ENCODE measurements at places on chromosomes 2 and 18.
A peak's percentile ranks its signal among the peaks of the same experiment; 100 is the strongest.

GRCh38 chr2:21096458-21096857 lies 27.3 kb upstream of the TDRD15 start:
- no peak for DNase-seq

GRCh38 chr2:149346272-149346671 lies 15.9 kb downstream of the LYPD6 start:
- DNase-seq, result no peak

DNA sequence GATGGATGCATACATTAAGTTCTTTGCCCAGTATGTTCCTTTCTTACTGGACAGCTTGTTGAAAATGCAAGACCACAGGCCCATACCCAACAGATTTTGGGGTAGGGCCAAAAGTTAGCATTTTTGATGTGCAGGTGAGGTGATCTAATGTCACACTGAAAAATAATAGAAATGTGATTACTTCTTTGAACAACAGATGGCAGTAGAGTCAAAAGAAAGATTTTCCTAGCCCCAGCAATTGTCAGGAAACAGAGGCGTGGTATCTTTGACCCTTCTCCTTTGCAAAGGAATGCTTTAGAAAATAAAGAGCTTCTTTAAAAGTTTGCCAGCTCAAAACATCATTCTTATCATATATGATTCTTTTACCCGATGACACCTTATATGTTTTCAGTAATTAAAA lies 343.6 kb upstream of the SYT4 start:
- no peak for DNase-seq

DNA sequence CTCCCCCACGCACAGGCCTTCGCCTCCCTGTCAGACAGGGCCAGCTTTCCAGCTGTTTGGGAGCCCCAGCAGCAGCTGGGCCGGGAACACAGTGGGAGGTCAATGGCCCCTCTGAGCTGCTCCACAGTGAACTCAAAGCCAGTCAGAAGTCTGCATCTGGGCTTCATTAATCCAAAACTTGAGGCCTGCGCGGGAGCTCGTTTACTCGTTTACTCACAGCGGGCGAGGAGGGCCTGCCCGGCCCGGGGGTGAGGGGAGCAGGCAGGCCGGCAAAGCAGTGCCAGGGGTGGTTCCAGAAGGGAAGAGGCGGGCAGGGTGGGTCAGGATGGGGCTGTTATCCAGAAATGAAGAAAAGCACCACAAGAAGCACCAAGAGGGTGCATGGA lies 36.8 kb upstream of the SEMA4C start:
- DNase-seq, result no peak

GRCh38 chr2:159684796-159685195 lies 27.5 kb upstream of the MARCHF7 start:
- no peak for DNase-seq

DNA sequence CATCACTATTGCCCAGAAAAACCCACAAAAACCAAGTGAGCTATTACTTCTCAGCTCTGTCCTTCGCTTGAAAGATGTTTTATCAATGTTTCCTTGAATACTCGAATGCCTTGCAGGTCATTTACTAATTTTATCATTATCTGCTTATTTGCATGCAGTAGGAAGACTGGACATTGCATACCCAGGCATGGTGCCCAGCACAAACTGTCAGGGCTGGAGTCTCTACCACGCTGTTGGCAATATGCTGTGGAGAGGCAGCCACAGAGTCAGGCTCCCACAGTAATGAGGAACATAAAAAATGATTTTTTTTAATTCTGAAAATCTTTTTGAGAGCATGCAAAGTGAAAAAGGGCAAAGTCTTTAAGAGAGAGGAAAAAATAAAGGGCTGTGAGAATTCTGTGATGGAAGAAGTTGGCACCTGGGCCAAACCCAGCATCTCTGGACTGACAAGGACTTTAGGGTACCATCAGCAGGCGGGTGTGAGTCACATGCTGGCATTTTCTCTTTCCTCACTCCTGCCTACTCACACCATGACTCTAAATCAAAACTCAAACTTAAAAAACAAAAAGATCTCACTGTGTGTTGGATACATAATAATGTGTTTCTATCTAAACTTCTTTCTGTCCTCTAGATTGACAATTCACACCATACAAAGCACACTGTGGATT lies 709.8 kb upstream of the FANCL start:
- DNase-seq, result no peak

- DNase-seq, result no peak
Observed at GRCh38 chr18:361941-362310, 94.1 kb upstream of the THOC1 start.

- no peak for DNase-seq
Observed at GRCh38 chr2:101415220-101415619, 27.9 kb upstream of the CREG2 start.

DNA sequence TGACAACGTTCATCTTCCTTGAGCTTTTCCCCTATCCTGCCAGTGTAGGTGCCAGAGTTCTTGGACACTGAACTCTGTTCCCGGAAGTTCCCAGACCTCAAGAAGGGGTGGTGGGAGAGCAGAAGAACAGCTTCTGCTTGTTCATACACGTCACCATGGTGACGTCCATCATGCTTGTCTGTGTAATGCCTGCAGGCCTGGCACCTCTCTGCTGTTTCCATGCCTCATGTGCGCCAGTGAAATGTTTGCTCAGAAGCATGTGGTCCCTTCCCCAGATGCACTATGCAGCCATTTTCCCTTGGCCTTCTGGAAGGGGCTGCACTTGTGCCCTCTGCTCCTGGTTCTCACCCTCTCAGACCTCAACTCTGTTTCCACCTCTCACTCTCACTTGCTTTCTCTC lies 210.8 kb upstream of the NABP1 start:
- DNase-seq, result no peak

DNA sequence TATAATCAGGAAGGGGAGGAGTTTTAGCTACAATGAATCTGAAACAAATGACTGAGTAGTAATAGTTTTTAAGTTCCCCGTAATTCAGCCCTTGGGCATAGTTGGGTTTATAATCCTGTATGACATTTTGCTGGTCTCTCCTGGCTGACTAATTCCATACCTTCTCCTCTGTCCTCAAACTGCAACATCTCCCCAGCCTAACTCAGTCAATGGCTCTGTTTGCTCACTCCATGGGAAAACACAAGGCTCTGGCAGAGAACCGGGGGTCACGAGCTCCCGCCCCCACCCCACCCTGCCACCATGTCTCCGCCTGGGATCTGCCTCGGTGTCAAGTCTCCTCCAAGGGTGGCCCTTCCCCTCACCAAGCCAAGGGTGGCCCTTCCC lies 168.6 kb downstream of the HDAC4 start:
- no peak for DNase-seq

DNA sequence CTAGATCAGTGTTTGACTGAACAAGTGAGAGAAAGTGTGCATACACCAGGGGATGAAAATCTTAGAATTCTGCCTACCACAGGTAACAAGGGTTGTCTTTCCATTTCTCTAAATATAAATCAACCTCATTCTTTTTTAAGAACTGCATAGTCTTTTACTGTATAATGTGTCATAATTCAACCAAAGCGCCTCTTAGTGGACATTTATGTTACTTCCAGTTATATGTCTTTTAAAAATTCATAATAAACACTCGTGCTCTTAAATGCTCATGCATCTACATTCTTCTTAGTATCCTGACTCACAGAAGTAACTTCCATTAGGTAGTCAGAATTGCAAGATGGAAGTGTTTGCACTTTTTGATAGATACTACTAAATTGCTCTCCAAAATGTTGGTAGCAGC lies 76.2 kb downstream of the CHRNA1 start:
- DNase-seq, result peak; percentile 45

- no peak for DNase-seq
Observed at GRCh38 chr18:48675912-48676311, 137.1 kb downstream of the CTIF start.

GRCh38 chr18:50571606-50572005 lies 11.7 kb downstream of the MAPK4 start:
- DNase-seq, result no peak

DNA sequence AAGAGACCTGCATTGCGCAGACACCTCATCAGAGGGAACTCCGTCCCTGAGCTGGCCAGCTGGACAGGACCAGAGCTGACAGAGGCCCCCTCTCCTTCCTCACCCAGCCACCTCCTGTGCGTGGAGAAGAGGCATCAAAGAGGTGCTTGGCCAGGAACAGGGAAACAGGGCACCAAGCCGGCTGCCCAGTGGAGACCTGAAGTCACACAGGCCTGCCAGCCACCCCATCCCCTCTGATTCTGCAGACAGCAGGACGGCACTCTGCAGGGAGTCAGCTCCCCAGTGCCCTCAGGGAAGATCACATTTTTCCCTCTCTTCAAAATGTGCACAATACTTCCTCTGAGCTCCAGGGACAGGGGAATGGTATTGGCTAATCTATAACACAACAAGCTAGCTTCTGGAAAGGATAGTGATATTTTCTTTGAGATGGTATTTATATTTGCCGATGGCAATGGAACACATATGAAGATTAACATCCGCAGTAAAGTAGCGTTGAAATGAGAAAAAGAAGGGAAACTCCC lies 30.5 kb downstream of the SLC1A4 start:
- DNase-seq, result no peak

GRCh38 chr2:26723991-26724750 lies 31.6 kb downstream of the KCNK3 start:
- no peak for DNase-seq

DNA sequence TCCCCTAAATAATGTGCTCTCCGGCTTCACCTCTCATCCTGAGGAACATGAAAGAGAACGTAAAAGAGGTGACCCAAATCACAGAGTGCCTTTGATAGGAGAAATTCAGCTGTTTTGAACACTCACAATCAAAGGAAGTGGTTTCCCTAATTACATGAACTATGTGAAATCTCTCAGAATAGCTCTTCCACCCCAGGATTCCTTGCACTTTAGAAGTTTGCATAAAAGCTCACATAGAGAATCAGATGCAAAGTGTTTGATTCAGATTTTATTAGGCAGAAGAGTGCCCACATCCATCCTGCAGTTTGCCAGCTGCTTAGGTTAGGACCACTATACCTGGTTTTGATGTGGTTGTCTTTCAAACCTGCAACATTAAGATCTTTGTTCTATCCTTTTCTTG lies 61.0 kb downstream of the MAP3K20 start:
- DNase-seq, result no peak

DNA sequence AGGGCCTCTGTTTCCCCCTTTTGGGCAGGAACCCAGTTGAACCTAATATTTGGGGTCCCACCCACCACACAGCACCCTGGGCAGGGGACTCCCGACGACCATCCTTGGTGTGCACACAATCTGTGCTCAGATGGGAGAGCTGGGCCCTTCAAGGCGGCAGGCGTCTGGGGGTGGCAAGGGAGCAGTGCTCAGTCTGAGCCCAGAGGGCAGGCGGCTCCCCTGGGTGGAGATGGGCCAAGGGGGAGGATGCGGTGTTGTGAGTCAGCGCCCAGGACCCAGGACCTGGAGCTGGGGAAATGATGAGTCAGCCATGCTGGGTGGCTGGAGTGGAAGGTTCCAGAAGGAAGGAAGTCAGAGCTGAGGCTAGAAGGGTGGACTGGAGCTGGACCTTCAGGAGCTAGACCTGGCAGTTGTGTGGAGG lies 3.8 kb downstream of the PROM2 start:
- DNase-seq, result no peak

GRCh38 chr2:119857742-119858141 lies 98.0 kb downstream of the PTPN4 start:
- DNase-seq, result no peak

- peak; percentile 58 for DNase-seq
Observed at GRCh38 chr2:197168705-197169104, 141.9 kb downstream of the ANKRD44 start.

DNA sequence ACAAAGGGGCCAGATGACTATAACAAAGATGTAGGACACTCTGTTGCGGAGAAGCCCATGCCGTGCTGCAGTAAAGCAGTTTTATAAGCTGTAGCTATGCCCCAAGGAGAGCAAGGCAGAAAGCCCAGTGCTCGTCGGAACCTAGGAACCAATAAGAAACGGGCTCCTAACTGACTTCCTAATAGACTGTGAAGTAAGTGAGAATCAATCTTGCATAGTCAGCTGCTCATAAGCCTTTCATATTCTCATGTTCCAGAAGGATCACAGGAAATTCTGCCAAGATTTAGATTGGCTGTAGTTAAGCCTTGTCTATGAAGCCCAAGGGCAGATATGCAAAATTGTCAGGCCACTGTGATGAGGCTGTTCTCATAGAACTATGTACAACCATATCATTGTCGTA lies 98.4 kb downstream of the RTTN start:
- no peak for DNase-seq

DNA sequence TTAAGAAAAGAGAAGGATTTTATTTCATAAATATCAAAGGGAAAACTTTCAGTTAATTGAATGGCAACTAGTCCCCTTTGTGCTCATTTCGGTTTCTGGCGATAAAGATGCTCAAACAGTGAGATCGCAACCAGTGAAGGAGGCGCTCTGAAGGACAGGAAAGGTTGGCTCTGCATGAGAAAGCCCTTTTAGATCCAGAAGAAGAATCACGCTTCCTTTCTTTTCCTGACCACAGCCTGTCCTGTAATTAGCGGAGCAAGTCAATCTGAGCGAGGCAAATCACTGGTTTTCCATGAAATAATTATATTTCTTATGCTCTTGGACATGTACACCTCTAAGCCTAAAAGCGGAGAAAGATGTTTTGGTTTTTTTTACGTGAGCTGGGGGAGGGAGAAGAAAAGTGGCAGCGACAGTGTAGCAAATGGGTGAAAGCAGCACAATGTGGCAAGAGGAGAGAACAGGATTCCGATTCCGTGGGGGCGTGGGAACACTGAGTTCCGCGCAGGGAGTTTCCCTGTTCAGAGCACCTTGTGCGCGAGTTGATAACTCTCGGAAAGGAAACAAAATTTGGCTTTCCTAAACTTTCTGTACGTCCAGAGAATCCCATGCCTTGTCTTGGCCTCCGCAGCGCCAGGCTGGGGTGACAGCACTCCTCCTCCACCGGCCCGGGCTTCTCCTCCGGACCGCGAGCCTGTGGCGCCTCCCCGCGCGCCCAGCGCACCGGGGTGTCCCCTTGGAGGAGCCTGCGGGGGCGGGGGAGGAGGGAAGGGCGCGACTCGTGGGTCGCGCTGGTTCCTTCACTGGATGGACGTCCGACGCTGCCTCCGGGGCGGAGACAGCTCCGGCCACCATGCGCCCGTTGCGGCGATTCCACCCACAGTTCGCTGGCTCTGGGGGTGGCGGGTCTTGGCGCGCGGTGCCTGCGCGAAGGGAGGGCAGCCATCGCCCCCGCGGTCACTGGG lies 620 bp upstream of the SLC9A2 start:
- no peak for DNase-seq

DNA sequence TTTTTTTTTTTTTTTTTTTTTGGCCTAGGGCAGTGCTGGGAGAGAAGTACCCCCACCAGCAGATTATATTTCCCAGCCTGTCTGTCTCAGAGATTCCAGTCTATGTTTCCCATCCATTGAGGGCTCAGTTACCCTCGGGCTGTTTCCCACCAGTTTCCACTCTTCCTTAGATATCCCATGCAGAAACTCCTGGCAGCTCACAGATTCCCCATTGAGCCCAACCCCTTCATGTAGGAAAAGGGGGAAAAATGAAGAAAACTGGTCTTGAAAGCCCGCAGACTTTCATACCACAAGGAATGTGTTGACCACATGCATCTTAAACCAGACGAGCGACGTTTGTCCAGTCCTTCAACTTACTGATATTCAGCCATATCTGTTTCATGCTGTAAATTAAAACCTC lies 15.2 kb downstream of the ASXL3 start:
- no peak for DNase-seq

DNA sequence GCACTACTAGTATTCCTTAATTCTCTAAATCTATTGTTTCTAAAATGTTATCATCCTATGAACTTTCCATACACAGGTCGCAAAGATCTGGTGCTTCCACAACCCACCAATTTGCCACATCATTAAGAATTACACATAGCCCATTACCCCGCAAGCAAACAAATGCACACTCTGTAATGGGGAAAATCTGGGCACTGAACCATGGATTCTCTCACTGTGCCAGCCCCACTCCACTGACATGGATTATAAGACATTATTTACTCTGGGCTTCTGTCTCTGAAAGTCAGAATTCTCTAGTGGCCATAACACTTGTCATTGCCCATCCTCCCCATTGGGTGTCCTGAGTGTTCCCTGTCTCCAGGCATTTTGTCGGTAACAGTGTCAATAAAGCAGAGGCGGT lies 537.1 kb downstream of the EPHA4 start:
- DNase-seq, result no peak
